Renal cortex interstitium (tissue), 15 donors: ENCODE measurements at places on chromosomes 7 and 10. TPM values are rescaled to one million over a fixed set of nuclear protein-coding genes. Genes with fewer than 3 reads are reported as not detected.

DGKI gene
- polyA plus RNA-seq, result 2.0 TPM

INPP5A gene
- polyA plus RNA-seq, result 30.7 TPM

SYT15B gene
- 2.6 TPM for polyA plus RNA-seq

LRMDA gene
- 17.1 TPM for polyA plus RNA-seq

C10orf62 gene
- polyA plus RNA-seq, result 0.84 TPM

LRRC18 gene
- polyA plus RNA-seq, result 0.16 TPM

POLR3A gene
- 18.6 TPM for polyA plus RNA-seq

SEC61A2 gene
- polyA plus RNA-seq, result 14.3 TPM

DNA sequence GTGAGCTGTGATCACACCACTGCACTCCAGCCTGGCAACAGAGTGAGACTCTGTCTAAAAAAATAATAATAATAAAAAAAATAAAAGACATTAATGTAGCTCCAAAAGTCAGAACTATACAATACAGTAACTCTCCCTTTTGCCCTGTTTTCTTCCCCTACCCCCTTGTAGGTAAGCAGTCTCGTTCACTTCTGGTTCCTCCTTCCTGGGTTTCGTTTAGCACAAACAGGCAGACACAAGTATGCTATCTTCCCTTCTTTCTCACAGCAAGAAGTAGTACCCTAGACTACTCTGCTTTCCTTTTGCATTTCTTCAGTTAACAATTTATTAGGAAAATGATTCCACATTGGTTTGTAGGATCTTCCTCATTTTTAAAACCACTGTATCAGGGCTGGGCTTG is 33.1 kb downstream of the PDSS1 start:
- no peak for DNase-seq

- DNase-seq, result no peak
Measured at GRCh38 chr10:21520509-21520908, 5.0 kb downstream of the SKIDA1 start.

GRCh38 chr10:114825513-114826253 is 4.1 kb downstream of the FHIP2A start:
- DNase-seq, result no peak

DNA sequence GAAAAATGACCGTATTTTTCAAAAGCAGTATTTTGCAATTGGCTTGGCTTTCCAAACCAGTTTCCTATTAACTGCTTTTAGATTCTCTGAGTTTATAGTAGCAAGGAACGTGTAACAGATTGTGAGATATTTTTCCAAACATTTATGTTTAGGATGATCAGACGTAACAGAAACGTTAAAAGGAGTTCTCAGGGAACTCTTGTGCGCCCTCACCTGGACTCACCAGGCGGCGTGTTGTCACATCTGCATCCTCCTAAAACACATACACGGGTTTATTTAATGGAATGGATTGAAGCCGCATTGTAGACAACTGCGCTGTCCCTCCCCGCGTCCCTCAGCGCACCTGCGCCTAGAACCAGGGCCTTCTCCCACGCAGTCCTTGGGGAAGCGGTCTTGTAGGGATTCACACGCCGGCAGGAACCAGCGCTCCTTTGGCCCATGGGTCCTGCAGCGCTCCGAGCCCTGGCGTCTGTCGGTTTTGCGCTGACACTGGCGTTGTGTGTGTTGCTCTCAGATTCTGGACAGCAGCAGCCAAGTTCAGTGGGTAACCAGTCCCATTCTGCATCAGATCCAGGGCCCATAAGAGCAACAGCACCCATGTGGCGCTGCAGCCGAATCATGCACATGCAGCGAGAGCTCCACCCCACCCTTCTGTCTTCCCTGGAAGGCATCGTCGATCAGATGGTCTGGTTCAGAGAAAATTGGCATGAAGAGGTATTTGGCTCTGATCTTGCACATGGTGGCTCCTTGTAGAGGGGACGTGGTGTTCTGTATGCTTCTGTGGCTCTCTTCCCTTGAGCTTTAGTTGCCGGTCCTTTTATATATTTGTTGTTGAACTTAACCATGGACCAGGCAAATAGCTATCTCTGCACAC is 114.9 kb downstream of the TRRAP start:
- DNase-seq, result no peak

GRCh38 chr10:62632071-62632809 is 172.3 kb upstream of the ADO start:
- DNase-seq, result no peak

- no peak for DNase-seq
Measured at GRCh38 chr10:58412502-58412961, 27.3 kb downstream of the TFAM start.

GRCh38 chr10:12547301-12547771 is 198.0 kb downstream of the CAMK1D start:
- DNase-seq, result no peak

- DNase-seq, result no peak
Measured at GRCh38 chr7:79979437-79979836, 155.2 kb upstream of the GNAI1 start.

DNA sequence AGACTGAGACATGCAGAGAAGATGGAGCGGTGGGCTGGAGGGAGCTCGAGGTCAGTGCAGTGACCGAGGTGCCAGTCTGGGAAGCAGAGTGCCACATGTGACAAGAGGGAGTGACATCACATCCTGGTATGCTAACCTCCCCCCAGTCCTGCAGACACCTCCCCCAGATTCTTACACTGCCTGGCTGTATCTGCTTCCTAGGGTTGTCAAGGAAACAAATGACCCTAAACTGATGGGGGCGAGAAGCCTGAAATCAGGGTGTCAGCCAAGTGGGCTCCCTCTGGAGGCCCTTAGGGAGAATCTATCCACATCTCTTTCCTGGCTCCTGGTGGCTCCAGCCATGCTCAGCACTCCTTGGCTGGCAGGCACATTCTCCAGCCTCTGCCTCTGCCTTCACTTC is 316.1 kb upstream of the ZMIZ1 start:
- no peak for DNase-seq

DNA sequence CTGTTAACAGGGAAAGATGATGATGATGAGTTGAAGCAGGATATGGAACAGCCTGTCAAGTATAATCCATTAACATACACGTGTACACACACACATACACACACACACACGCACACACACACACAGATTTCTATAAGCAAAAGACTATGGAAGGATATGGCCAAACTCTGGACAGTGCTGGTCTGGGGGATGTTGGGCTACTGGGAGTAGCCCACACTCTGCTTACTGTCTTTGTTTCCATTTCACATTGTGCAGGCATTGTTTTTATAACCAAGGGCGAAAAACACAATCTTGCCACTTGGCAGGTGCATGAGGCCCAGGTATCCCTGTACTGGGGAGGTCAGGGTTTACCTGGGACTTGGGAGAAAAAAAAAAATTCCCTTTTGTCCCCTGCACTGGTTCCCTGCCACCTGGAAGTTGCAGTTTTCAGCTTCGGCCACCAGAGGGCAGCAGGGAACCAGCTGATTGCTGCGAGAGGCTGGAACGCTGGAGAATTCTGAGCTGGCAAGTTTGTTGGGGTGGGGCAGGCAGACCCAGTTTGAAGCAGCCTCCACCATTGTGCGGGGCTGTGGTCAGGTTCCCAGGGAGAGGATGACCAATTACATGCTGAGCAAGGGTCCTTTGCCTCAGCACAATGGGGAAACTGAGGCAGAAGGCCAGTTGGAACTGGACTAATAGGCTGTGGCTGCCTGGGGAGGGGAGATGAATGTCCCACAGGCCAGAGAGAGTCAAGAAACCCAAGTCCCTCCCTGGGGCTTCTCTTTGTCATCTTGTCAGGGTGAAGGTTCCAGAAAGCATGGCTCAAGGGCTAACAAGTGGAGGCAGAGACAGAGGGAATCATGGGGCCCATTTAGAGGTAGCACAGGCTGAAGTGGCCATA is 27.3 kb downstream of the PPIF start:
- peak; percentile 43 for DNase-seq

DNA sequence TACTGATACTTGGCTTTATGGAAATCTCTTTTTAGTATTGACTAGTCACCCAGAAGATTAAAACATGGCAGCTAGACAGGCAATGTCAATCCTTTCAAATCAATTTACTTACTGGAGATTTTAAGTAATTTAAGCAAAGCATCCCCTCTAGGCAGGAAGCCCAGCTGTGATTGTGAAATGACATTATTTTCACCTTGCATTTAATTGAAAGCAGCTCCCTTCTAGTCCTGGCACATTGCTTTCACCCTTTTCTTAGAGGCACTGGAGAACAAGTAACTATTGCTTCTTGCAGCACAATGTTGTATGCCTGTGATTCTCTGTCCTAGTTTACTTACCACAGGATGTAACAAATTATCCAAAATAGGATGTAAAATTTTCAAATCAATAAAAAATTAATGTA is 13.3 kb downstream of the ST7 start:
- DNase-seq, result no peak

DNA sequence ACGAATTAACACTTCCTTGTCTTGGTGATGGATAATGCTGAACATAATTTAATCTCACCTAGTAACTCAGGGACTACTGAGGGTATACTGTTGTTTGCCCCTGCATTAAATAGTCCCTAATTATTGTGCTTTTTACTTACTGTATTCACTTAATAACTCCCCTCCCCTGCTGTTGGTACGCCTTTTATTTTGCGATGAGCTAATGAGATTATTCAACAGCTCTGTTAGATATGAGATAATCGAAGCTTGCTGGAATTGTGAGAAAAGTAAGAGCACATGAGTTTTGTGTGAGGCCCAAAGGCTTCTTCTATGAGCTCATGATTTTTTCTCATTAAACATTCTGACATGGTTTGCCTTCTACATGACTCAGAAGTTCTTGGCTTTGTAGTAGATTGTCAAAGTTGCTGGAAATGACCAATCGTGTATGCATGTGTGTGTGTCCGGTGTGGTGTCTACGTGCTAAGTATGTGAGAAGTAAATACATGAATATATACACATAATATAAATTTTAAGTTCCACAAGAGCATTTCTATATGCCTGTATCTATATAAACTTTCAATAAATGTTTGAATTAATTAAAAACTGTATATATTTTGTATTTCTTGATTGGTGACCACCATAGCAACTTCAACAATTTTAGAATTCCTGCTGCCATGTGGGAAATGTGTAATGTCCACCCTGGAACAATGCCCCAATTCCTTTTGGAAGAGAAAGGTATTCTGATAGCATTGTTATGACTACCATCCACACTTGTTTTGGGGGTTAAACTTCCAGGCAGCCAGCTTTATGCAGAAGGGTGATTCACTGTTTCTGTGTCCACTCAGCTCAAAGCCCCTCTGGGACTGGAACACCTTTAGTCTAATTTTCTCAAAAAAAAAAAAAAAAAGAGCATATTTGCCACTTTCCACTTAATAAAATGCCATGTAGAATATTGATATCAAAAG is 106.2 kb downstream of the SAMD9 start:
- DNase-seq, result no peak

DNA sequence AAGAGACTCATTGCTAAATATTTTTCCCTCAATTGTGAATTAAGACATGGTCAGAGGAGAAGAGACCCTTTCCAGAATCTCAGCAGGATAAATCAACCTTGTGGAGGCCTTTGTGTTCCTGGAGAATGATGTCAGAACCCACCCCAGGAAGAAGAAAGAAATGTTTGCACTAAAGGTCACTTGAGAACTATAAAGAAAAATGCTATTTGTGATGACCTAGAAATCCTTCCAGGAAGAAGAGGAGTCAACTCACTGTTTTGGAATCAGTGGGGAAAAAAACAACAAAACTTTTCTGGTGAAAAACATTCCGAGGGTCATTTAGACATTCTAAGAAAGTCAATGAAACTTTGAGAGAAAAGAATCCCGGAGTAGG is 129.1 kb upstream of the ANKRD1 start:
- DNase-seq, result no peak

DNA sequence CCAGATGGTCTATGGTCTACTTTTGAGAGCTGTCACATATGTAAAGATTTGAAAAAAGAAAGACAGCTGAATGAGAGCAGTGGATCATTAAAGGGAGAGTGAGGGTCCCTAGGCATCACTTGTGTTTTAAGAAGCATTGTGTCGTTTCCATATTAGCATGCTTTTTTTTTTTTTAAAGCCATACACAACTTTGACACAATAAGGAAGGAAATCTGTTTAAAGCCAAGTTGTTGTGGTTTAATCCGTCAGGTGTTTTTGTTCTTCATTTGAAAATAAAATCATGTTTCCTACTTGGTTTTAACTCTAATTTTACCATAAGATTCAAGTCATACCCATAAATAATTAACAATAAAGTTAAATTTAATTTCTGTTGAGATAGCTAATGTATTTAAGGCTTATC is 53.5 kb downstream of the MDFIC start:
- DNase-seq, result no peak
